ENCODE measurements at places on chromosomes 1 and 21.

DNA sequence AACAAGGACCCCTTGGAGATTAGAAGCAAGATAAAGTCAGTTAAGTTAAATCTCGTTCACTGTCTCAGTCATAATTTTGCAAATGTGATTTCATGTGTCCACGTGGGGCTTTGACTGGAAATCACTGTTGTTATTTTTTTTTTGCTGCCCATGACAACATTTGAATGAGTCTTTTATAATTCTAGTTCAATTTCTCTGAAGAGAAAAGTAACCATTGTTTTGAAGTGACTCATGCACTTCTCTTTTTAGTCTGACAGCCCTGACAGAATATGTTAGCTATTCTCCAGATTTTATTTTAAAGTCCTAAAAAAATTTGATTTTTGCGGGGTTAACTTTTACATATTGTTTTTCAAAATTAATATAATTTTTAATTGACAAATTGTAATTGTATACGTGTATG is 30.7 kb upstream of the NLRP3 start:
- no peak for DNase-seq

DNA sequence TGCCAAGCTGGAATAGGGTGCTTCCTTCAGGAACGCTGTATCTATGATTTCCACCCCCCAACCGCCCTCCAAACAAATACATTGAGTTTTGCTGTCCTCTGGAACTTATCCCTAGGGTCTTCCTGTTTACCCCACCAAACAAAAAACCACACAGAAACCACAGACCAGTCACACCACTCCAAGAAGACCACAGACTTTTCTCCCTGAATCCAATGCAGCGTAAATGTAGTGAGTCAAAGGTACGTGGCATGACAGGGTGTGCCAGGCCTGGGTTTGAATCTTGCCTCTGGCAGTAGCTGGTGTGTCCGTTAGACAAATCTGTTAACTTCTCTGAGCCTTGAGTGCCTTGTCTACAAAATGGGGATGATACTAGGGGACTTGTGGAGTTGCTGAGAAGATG is 27.8 kb downstream of the ASAP3 start:
- no peak for DNase-seq

DNA sequence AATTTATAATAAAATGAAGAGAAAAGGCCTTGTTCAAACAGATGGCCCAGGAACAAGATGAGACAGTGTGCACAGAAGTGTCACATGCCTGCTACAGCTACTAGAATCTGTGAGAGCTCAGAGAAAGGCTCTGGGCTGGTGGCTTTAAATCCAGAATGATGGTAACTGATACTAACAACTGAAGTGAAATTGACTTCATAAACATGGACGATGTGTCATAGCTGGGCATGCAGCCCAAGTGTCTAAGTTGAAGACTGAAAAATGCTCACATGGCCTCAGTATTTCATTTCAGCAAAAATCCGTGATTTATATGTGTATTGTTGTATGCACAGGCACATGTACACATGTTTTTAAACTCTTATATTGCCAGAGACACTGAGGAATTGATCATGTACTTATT is 208.3 kb upstream of the RUNX1 start:
- no peak for DNase-seq

DNA sequence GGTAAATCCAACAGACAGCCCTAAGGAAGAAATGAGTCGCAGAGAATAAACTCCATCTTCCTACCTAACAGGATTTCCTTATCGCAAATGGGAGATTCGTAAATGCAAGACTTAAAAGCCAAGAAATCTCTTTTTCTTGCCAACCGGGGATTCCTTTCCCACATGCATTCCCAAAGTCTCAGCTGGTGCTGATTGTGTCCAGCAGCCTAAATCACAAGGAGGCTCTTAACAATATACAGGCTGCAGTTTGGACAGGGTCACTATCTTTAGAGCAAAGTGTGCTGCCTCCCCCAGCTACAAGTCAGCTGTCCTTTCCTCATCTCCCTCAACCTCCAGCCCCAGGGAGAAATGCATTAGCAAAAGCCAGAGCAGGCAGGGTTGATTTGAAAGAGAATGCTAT is 189.8 kb upstream of the PLXNA2 start:
- no peak for DNase-seq

- no peak for DNase-seq
These were observed 239.1 kb upstream of the IRF2BP2 start for GRCh38 chr1:234848972-234849649.

DNA sequence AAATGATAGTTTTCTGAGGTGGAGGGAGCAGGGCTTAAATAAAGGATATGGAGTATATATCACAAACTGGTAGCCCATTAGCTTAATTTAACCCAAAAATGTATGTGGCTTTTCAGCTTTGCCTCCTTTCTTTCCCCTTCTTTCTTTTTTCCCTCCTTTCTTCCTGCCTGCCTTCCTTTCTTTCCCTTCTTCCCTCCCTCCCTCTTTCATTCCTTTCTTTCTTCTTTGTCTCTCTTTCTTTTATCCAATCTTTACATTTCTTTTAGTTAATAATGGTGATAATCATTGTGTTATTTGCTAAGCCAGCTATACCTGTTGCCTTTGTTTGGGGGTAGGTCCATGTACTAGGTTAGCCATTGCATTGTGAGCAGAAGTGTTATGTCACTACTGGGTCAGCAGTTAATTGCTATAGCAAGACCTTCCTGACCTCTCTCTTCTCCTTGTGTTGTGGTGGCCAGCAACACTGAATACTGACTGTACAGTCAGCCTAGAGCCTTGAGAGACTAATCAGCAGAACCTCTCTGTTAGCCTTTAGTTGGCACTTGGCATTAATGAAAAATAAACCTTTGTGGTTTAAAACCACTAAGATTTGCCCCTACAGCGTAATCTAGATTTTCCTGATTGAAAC is 5.1 kb downstream of the GORAB start:
- DNase-seq, result no peak

- DNase-seq, result no peak
These were observed 161.7 kb downstream of the PLPP3 start for GRCh38 chr1:56417646-56418045.

DNA sequence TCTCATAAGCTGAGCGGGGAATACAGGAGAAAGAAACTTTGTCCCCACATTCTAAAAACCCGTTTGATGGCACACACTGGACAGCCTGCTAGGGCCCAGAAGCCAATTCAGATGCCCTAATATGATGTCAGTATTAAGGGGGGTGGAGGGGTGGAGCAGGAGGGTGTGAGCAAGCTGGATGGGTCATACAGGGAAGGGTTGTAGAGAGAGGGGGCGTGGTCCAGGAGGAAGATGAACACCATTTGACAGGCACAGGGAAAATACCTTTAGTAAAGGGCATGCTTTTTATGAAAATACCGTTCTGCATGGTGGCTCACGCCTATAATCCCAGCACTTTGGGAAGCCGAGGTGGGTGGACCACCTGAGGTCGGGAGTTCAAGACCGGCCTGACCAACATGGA is 6.0 kb downstream of the TARS2 start:
- no peak for DNase-seq

- DNase-seq, result no peak
These were observed 59.1 kb downstream of the ACOT7 start for GRCh38 chr1:6334261-6334993.

DNA sequence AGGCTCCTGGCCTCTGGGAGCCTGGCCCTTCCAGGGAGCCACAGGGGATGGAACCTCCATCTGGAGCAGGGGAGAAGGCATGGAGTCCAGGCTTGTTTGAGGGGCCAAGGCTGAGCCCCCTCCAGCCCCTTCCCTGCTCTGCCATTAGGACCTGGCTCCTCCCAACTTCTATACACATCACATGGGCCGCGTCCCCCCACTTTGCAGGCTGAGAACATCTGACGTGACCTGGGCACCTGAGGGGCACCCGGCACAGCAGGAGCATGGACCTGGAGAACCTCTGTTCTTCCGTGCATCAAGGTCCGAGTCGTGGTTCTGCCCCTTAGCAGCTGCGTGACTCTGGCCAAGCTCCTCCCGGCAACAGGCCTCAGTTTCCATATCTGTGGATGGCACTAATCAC is 3.9 kb upstream of the AIRE start:
- no peak for DNase-seq

DNA sequence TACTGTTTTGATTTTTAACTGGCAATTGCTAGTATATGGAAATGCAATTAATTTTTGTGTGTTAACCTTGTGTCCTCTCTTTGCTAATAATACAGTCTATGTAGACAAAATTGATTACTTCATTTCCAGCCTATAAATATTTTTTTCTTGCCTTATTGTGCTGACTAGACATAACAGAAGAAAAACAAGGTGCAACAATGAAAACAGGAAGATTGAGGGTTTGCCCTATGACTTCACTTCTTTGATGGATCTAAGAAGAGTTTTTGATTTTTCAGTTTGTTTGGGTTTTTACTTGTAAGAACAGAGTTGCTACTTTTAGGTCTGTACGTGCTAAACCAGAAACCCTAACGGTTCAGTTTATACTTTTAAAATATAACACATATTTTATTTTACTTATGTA is 8.5 kb upstream of the CNIH4 start:
- no peak for DNase-seq

- no peak for DNase-seq
These were observed 16.4 kb upstream of the CCDC17 start for GRCh38 chr1:45640293-45640692.

DNA sequence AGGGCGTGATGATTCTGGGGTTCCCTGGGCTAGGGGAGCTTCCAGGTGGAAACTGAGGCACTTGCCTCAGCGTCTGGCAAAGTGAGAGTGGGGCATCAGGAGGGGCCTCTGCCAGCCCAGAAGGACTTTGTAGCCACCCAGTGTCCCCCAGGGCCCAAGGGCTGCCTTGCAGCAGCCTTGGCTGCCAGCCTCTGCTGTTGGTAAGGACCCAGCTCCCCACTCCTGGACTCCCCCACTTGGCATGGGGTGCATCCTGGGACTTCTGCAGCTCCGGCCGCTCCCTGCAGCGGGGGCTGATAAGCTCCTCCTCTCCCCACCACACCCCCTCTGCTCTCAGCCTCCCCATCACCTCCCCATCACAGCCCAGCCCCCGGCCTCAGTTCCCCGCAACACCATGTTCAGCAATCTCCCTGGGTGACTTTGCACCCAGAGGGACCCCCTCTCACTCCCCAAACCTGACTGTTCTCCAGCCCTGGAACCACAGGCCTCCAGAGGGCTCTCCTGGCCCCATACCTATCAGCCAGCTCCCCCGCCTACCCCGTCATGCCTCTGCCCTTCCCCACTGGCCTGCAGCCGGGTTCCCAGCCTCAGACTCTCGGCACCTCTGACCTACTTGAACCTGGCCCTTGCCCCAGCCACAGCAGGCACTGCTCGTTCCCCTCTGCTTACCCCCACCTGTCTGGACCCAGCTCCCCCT is 113.0 kb downstream of the CRYAA start:
- no peak for DNase-seq

- DNase-seq, result no peak
These were observed 37.5 kb upstream of the PRDM2 start for GRCh38 chr1:13662493-13662892.

- DNase-seq, result no peak
These were observed 237.6 kb downstream of the RYR2 start for GRCh38 chr1:237279629-237280028.

- DNase-seq, result no peak
These were observed 47.8 kb upstream of the PBX1 start for GRCh38 chr1:164511001-164511705.

DNA sequence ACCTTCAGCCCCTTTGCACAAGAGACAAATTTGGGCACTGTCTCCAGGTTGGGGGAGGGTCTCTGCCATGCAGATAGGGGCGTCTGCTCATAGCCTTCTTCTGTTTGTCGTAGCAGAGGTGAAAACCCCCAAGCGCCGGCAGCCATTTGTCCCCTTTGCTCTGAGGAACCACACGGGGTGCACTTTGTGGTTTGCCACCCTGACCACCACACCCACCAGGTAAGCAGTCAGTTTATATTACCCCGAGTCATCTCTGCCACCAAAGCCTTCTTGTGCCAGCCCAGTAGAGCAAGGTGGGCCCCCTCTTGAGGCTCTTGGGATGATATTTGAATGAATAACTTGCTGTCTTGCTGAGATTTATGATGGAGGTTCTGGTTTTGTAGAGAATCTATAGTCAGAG is 111.8 kb downstream of the VPS13D start:
- DNase-seq, result peak; percentile 10

- peak; percentile 70 for DNase-seq
These were observed 98.4 kb downstream of the EBNA1BP2 start for GRCh38 chr1:43073490-43074230.

DNA sequence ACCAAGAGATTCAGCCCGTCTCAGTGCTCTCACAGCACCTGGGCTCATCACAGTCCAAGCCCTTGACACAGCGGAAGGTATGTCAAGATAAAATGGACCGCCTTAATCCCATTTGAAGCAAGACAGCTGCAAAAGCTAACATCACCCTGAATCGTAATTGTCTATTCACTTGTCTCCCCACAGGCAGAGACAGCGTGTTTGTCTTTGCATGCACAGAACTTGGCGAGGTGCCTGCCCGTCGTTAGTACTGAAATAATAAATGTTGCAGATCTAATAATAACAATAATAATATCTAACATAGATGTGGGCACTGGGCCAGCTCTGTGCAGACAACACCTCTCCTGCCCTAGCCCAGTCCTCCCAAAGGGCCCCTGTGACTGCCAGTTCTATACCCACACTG is 271.7 kb downstream of the NPHP4 start:
- no peak for DNase-seq

DNA sequence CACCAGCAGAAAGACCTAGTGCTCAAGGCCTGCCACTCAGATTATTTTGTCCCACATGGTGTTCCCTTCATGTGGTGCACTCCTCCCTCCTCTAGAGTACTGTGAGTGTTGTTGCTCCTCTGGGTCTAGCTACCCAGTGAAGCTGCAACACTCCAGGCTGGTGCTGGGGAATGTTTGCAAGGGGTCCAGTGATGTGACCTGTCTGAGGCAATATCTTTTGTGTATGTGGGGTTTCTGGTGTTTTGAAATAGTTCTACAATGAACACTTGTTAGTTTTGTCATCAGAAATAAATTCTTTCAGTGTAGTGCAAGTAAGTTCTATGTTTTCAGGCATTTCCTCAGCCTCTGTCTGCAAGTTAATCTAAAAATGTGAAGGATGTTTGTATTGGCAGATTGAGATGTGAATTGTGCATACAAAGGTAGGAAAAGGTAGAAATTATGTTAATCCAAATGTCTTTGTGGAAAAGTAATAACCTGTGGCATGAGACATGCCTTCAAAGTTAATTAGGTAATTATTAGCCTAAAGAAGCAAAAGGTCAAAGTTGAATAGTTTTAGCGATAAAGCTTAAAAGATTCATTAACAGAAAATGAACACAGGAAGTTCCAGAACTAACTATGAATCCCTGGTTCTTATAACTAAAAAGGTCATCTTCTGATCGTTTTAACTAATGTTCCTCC is 616.8 kb downstream of the LTN1 start:
- no peak for DNase-seq

- DNase-seq, result no peak
These were observed 11.2 kb upstream of the CREG1 start for GRCh38 chr1:167564612-167565270.

DNA sequence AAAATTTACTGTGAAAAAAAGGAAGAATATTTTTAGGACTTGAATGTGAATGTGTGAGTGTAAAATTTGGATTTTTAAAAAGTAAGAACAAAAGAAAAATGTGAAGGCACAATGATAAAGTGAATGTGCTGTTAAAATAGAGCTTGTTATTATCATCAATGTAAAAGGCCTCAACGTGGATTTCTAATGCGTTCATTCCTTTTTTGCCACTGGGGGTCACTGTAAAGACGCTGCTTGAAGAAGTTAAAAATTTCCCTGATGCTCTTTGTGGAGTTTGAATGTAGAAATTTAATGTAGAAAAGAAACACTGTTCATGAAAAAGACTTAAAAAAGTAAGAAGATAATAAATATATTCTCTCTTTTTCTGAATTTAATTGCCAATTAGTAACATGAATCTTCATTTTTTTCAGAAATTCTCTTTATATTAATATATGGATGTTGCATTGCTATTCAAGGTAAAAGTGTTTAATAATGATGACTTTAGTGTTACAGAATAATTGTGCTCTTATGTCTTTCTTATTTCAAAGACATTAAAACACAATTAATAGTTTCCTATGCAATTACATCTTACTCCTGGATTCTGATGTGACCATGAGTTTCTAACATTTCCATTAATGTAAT is 161.5 kb downstream of the DNM3 start:
- DNase-seq, result peak; percentile 19
